ENCODE measurements at places on chromosomes 2 and 18. TPM values are rescaled to one million over a fixed set of nuclear protein-coding genes. Genes with fewer than 3 reads are reported as not detected.
A peak's percentile ranks its signal among the peaks of the same experiment; 100 is the strongest.

GRCh38 chr2:199329031-199329430, 128.7 kb downstream of the SATB2 start:
- DNase-seq: no peak

- peak; percentile 82 for DNase-seq
Measured at GRCh38 chr18:61893309-61893970, 633 bp upstream of the RNF152 start.

DNA sequence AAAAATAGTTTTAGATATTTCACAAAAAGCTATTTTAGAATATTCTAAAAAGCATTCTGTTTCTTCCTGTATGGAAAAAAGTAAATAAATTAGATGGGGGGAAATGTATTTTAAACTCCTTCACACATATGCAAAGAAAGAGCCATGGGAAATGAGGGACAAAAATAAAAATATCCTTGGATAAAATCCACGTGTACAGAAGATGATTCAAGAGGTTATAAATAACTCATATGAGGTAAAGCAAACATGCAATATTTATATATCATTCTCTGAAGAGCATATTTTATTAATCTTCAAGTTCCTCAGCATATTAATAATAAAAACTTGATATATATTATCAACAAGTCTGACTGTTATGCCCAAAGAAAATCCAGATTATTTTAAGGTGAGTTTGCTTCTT, 8.8 kb upstream of the GFPT1 start:
- DNase-seq: no peak

DNA sequence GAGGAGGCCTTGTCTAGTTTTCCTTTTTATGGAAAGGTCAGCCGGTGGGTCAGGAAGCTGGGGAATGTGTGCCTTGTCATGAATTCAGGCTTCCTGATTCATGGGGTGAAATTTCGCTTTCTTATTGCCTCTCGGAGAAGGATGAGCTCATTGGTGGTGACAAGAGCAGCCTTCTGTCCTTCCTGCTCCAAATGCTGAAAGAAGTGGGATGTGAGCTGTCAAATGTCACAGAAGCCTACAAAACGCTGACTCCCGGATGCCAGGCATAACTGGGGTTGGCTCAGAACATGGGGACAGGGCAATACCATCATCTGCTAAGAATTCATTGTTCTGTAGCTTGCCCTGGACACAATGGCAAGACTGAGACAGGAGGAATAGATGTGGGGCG, 55.8 kb upstream of the FAM136A start:
- no peak for DNase-seq

- no peak for DNase-seq
Measured at GRCh38 chr2:12493031-12493513, 223.7 kb upstream of the TRIB2 start.

DNA sequence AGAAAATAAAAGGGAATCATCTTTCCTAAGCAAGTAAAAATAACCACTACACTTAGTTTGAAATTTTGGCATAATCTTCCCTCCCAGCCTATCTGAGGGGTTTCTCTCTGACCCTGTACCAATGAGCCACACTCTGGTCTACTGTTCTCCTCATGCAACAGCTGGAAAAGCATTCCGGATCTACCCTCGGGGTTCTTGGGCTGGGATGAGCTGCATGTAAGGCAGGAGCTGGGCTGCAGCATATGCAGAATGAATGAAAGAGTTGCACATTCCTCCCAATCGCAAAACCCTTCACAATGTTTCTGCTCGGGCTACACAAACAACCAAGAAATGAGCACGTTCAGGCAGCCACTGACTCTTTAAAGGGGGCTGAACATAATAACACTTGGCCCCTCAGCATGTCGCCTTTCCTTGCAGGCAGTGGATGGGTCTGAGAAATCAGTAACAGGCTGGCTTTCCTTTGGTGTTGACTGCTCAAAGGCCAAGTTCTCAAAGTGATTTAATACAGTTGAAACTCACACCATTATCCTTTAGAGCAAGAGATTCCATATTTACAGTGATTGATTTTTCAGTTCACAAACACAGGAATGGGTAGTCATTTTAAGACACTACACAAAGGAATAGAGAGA, 180.4 kb upstream of the ZFP36L2 start:
- no peak for DNase-seq

- DNase-seq: no peak
Measured at GRCh38 chr2:180652794-180653193, 327.6 kb upstream of the UBE2E3 start.

- DNase-seq: no peak
Measured at GRCh38 chr2:181944914-181945291, 40.8 kb upstream of the PPP1R1C start.

DNA sequence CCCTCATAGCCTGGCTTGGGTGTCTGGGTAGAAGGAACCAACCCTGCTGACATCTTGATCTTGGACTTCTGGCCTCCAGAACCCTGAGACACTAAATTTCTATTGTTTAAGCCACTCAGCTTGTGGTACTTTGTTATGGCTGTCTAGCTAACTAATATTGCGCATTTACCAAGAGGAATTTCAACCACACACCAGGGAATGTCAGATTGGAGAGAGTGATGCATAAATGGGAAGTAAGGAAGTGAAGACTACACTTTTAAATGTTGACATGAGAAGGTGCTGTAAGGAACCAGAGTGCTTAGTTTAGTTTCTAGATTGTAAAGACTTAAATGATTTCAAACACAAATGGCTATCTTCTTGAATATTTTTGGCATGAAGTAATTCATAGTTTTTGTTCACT, 98.9 kb upstream of the ITGB6 start:
- DNase-seq: no peak

DNA sequence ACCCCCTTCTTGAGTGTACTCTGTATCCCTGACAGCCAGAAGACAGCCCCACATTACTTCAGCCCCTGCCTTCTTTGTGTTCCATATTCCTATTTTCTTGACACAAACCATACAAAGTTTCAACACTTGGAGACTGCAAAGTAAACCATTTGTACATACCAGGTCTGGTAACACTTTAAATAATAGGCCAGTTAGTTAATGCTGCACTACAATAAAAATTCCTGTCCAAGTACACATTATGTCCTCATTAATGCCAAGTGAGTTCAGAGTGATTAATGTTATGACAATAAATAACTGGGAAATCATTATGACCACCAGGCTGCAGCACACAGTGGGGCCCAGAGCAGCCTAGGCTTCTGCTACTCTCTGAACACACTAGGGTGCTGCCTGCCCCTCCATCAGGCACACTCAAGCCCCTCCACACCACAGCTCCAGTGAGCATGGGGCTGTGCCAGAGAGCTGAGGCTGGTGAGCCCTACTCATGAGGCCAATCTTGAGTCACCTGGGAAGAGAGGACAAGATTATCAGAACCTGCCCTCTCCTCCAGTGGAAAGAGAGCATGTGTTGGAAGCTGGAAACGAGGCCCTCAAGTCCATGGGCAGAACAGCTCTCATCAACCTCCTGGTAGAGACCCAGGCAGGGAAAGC, 138.7 kb downstream of the TTC32 start:
- no peak for DNase-seq

- no peak for DNase-seq
Measured at GRCh38 chr2:227219312-227220105, 55.1 kb downstream of the COL4A3 start.

DNA sequence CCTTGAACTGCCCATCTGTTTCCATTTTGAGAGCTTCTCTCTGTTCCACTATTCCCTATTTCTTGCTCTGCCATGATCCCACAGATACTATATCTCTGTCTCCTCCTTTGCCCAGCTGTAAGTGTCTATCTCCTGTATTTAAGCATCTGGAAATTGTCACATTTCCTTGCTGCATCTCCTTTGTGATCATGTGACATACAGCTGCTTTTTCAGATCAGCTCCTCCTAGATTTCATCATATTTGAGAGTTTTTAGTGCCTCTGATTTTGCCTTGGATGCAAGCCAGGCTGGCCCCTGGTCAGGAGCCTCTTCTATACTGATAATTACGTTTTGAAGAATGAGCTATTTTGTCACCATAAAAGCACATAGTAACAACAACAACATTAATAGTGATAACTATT, 131.7 kb upstream of the TNP1 start:
- DNase-seq: no peak

- DNase-seq: no peak
Measured at GRCh38 chr2:7324706-7325105, 407.5 kb downstream of the RNF144A start.

- no peak for DNase-seq
Measured at GRCh38 chr2:223886726-223887125, 49.3 kb upstream of the AP1S3 start.

DNA sequence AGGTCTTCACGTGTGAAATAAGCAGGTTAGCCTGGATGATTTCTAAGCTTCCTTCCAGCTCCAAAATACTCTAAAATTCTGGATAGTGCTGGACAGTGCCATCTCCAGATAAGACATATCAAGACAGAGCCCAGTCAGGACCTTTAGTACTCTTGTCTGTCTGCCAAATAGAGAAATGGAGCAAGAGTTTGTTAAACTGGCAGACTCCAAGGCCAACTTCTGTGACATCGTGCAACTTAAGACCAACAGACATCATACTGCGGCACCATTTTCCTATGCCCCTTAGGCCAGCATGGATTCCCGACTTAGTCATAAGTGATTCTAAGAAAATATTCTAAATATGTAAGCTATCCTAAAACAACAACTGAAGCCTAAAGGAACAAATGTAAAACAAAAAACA, 118.6 kb downstream of the RBMS1 start:
- DNase-seq: no peak

GRCh38 chr2:64812285-64812684, 158.6 kb upstream of the SERTAD2 start:
- no peak for DNase-seq

DNA sequence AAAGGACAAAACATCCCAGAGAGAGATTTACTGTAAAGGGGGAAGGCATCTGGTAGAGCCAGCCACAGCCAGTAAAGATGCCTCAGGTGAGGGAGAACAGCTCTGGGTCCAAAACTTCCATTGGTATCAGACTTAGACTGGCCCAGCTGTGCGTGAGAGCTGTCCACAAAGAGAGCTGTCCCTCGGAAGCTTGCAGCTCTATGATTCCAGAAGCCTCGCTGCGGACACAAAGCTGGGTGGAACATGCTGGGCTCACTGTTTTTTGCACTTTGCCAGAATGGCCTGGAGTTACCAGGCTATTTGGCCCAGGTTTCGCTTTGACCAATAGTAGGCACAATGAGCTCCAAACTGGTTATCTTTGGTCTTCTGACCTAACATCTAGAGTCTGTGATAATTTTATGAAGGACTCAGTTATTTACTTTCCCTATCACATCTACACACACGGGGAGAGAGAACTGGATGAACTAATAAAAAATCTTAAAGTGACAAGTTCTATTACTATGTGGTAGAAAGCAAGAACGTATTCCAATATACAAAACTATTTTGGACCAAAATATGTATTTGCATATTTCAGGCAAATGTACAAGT, 101.9 kb downstream of the DNER start:
- DNase-seq: no peak

DNA sequence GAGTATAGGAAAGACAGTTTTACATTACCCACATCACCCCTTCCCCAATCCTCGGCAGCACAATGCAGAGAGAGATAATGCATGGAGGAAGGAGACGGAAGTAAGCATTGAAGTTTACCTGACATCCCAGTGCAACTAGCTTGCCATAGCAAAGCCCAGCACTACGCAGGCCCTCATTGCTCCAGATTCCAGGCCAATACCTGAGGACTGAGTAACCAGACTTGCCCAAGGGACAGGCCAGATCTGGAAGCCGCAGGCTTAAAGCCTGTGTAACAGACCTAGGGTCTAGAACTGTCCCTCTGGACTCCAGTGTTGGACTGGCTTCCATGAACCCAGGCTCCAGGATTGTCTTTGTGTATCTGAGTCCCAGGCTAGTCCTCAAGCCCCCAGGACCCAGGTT, 17.6 kb downstream of the SERPINB4 start:
- DNase-seq: no peak

DNA sequence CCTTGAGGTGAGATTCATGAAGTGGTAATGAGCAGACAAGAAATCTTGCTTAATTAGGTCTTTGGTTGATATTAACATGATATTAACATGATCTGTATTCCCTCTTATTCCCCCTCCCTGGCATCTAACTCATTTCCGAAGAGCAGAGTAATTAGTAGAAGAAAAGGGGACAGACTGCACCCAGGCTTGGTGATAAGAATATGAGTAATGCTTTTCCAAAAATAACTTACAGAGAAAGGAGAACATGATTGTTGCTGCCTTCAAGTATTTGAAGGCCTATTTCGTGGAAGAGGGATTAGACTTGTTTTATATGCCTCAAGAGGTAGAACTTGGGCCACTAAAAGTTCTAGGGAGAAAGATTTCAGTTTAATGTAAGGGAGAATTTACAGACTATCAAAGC, 130.6 kb upstream of the ATP5MC3 start:
- DNase-seq: no peak

- no peak for DNase-seq
Measured at GRCh38 chr2:159217676-159218075, 68.8 kb downstream of the WDSUB1 start.

- no peak for DNase-seq
Measured at GRCh38 chr2:61338447-61338846, 132.4 kb downstream of the USP34 start.

GRCh38 chr18:37254236-37254754, 311.3 kb downstream of the CELF4 start:
- DNase-seq: peak; percentile 23

DNA sequence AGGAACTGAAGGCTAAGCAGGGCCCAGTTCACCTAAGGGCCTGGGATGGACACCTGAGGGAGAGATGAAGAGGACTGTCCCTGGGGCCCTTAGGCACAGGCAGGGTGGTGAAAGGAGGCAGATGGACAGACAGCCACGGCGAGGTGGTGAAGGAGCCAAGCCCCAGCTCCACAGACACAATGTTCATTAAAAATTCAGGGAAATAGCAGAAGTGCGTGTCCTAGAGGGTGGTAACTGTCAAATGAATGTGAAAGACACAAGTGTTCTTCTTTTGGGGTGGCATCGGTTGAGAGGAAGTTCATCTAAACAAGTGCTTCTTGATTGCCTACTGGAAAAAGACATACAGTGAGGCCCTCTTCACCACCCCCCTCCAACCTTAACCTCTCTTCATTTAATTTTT, 76.2 kb upstream of the SIX2 start:
- DNase-seq: no peak

GRCh38 chr2:214889301-214889700, 79.8 kb upstream of the BARD1 start:
- no peak for DNase-seq

DNA sequence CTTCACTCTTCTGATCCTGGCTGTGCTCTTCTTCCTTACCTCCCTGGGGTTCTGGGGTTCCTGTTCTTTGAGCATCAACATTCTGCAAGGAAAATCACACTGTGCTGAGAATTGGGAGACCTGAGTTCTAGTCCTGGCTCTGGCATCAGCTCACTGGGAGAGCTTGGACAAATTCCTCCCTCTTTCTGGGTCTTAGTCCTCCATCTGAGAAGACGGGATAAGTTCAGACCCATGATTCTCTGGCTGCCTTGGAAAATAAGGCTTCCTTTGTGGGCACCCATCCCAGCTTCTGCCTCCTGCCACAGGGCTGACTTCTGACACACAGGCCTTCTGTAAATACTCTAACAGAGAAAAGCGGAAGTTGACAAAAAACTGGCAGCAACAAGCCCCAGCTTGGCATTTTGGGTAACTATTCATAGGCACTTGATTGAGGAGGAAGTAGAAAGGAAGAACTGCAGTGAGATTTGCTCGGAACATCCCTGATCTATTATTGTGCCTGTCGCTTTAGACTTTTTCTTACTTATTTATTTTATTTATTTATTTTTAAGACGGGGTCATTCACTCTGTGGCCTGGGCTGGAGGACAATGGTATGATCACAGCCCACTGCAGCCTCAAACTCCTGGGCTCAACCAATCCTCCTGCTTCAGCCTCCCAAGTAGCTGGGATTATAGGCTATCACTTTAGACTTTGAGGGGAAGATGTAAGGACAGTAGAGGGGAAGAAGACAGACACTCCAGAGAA, 7.9 kb downstream of the PCBP1 start:
- no peak for DNase-seq

Gene RHOB
- 70.0 TPM for total RNA-seq

Gene RNF125
- 3.5 TPM for total RNA-seq

Gene XIRP2
- not detected for total RNA-seq
